Forelimb muscle (tissue), 1 donor: ENCODE measurements at places on chromosomes 3 and 15.

DNA sequence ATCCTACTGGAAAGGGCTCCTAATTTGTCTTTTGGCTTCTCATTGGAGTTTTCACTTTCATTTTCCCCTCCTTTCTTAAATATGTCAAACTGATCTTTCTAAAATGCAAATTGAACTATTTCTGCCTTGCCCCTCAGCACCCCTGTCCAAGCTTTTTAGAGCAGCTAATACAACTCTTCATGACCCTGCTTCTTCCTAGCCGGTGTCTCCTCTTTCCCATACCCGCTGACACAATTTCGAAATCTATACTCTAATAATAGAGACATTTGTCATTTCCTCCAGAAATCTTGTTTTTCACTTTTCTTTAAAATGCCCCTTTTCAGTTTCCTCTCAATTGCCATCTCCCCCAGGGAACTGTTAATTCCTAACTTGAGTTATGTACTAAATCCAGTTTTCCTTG lies 2.9 kb upstream of the EPHA3 start:
- DNase-seq, result no peak

DNA sequence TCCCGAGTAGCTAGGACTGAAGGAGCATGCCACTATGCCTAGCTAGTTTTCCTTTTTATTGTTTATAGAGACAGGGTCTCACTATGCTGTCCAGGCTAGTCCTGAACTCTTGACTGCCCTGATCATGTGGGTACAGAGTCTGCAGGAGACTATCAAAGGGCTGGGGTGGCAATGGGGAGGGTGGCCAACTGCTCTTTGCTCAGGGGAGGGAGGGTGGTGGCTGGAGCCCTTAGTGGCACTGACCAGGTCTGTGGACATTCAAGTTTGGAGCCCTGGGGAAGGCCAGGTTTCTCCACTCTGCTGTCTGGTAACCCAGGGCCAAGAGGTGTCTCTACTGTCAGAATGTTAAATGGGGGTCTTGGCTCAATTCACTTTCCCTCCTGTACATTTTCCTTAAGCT lies 122.0 kb downstream of the SEC22A start:
- DNase-seq, result no peak

- no peak for DNase-seq
These were observed 539.5 kb downstream of the NAALADL2 start for GRCh38 chr3:175398676-175399075.

GRCh38 chr15:85542895-85543331 lies 162.5 kb downstream of the AKAP13 start:
- no peak for DNase-seq

GRCh38 chr3:51954105-51954504 lies 1.1 kb upstream of the GPR62 start:
- DNase-seq, result no peak

- DNase-seq, result no peak
These were observed 69.2 kb downstream of the ISG20 start for GRCh38 chr15:88707771-88708654.

DNA sequence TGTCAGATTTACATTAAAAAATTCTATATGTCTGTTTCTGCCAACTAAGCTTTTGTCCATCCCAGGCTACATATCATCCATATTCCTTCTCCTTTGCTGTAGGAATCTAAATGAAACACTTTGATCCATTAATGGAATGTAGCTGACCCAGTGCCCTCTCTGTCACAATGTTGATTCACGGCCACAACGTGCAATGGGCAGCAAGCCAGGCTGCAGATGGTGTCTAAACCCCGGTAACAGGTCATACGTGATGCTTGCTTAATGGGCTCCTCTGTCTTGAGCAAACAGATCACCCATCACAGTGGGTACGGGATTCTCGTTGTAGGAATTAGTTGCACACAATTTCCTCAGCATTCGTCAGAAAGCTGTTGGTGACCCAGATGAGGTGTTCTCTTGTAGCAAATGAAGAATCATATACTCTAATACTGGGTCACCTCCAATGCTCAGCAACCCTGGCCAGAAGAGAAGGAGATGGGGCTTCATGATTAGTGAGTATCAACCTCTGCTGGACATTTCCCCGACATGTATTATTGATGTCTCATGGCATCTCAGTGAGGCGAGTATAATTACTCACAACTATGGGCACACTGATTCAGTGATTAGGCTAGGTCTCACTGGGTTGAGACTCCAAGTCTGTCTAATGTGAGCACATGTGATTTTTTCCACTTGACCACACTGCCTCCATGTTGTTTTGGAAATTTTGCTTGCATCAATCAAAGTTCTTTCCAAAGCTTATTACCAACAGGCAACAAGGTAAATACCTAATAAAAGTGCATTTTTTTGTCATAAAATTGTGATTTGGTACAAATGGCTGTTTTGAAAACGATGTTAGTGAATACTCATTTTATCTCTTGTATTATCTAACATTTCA lies 12.9 kb upstream of the DCBLD2 start:
- no peak for DNase-seq

- DNase-seq, result no peak
These were observed 226.0 kb upstream of the GOLGA6L4 start for GRCh38 chr15:84009616-84010015.

DNA sequence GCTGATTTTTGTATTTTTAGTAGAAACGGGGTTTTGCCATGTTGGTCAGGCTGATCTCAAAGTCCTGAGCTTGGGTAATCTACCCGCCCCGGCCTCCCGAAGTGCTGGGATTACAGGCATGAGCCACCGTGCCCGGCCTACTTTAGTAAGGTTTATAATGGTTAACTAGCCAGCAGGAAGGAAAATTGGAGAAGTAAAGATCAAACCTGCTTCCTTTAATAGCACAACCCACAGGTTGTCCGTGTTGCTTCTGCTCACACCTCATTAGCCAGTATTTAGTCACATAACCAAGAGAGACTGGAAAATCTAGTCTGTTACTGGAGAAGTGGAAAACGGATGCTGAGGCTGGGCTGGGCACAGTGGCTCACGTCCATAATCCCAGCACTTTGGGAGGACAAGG lies 51.9 kb upstream of the TBL1XR1 start:
- DNase-seq, result no peak

DNA sequence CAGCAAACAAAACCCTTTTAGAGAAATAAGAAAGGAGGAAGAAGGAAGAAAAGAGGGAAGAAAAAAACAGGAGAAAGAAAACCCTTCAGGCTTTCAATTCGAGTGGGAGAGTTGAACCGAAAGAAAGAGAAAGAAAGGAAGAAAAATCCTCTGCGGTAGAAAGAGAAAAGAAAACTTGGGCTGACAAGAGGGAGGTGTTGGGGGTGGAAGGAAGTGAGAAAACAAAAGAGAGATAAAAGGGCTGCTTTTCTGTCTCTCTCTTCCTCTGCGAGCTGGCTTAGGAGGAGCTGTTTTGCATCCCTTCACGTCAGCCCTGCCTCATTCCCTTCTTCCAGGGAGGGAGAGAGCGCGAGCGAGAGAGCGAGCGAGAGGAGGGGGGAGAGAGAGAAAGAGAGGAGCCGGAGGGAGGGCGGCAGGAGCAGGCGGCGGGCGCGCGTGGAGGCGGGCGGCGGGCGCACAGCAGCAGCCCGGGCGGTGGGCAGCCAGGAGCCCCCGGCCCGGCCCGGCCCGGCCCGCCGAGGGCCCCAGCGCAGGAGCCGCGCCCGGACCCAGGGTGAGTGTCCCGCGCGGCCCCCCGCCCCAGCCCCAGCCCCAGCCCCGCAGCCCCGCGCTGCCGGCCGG lies at the start of gene ZNF710:
TSS of gene ZNF710 (plus strand) at position 263 of the 621 bp plus-strand sequence. CDS start 65,814 bp downstream, outside the sequence.
- peak; percentile 67 for DNase-seq

GRCh38 chr3:10722911-10723310 lies 93.1 kb upstream of the SLC6A11 start:
- DNase-seq, result no peak

GRCh38 chr3:16441371-16441875 lies 72.1 kb downstream of the RFTN1 start:
- no peak for DNase-seq

DNA sequence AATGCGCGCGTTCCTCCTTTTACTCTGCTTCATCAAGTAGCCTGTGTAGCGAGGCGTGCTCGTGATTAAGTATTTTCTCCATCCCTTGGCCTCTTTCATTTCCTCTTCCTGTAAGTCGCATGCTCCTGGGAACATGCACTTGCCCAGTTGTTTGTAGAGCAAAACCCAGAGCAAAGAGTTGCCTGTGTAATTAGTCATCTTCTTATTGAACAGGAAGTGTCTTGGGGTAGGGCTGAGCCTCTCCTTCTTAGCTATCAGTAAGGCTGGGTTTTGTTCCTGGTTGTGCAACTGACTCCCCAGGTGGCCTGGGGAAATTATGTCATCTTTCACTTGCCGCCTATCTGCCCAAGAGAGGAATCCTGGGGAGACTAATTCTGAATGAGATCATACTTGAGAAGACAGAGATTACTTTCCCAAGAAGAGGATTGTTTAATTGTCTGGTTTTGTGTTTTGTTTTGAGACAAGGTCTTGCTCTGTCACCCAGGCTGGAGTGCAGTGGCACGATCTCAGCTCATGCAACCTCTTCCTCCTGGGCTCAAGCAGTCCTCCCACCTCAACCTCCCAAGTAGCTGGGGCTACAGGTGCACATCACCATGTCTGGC lies 14.9 kb downstream of the LIPH start:
- DNase-seq, result no peak

DNA sequence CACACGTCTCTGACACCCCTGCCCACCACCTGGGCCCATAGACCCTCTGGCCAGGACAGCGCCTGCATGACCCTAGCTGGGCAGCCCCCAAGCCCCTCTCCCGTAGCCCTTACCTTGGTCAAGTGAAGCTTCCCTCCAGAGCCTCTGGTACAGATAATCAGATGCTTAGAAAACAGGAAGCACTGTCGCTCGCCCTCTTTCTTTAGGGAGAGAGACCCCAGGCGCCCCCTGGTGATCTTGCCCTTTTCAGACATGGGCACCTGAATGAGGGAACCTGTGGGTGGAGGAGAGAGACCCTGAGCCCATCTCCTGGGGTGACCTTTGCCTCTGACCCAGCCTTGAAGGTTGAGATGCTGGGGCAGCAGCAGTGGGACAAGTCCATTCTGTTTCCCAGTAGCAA lies 65.4 kb downstream of the RASGRF1 start:
- no peak for DNase-seq

DNA sequence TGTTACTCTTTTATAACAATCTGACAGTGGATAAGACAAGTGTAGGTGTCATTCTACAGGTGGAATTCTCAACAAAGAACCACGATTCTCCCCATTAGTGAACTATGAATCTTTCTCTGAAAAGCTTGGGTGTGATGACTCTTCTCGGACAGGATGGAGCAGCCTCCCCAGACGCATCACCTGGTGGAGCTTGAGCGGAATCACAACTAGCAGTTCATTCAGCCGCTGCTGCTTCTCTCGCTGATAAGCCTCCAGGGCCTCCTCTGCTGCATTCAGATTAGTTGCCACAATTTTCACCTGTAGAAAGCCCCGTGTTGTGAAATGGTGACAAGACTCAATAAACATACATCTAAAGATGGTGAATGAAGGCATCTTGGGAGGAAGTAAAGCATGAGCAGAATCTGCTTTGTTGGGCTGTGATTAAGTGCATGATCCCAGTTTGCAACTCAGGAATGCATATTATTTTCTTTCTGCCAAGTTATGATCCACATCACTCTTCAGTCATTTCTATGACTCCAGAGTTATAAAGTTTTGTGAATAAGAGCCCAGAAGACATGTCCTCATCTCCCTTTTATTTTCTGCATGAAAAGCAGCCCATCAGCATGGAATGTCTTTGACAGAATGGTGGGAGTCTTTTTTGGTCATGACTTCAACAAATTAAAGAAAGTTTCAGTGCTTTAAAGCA lies 93.6 kb downstream of the BOC start:
- DNase-seq, result no peak

DNA sequence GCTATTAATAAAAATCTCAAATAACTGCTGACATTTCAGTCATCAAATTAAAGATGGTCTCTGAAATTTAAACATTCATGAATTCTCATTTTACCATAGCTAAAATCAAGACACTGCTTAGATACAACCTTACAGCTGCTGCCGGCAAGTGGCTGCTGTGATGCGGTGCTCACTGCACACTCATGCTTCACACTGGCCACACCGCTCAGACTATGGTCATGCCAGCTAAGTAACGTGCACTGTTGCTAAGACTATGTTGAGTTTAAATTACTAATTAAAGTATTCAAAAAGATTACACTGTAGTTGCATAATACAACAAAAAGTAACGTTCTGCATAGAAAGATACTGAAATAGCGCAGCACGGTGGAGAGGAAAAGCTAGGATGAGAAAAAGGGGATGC lies 12.1 kb downstream of the ATP13A3 start:
- DNase-seq, result no peak

DNA sequence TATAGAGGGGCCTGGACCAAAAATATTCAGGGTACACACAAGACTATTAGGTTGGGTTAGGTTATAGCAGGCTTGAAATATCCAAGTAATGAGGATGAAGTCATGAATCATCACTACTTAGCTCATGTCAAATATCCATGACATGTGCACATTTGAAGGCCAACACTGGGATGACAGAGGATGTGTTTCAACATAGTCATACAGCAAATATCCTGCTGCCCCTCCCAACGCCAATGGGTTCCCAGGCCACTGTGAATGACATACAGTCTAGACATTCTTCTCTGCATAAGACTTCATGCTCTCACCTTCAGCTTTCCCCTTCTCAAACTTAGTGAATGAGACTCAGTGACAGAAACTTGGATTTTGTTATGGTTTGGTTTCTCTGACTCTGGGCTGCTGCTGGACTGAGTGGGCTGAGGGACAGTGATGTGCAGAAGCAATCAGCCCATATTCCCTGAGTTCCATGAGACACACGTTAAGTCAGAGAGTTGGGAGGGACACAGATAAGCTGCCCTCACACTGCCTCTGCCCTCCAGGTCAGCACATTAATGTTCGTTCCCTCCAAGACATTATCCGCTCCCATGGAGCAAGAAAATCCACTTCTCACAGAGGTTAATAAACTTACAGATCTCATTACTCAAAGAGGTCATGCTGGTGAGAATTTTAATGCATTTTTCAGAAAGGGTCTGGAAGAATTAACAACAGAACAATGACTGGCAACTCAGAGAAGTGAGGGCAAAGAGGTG lies 15.4 kb downstream of the HOMER2 start:
- DNase-seq, result no peak

GRCh38 chr3:151445273-151446001 lies 15.4 kb downstream of the IGSF10 start:
- DNase-seq, result no peak

- DNase-seq, result no peak
These were observed 451.9 kb downstream of the LPP start for GRCh38 chr3:188605905-188606304.

DNA sequence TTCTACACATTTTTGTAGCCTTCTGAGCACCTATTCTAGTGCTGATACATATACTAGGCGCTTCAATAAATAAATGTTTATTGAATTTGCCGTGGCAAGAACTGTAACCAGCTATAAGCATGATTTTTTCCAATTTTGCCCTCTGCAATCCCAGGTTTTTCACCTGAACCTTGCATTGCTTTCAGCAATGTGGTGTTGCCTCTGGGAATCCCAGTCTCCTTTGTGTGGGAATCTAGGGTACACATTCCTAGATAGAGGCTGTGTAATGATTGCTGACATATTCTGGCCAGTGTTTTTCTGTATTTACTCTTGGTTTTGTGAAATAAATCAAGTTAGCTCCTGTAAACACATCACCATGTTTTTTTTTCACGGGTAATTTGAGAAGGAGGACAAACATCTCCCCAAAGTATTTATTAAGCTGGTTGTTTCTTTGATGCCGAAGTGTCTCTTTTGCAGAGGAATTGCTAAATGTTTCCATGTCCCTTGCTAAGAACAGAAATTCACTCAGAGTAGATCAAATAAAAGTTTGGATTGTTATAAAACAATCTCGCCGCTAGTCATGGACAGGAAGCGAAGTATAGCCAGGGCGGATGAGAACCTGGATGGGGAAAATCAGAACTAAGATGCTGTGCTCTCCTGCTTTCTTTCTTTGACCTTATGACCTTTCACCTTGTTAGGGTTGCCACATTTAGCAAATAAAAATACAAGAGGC lies 1.2 kb downstream of the CFAP91 start:
- DNase-seq, result no peak

- no peak for DNase-seq
These were observed 3.1 kb upstream of the ABTB1 start for GRCh38 chr3:127669541-127670228.
